ENCODE measurements at places on chromosomes 4 and X.
A peak's percentile ranks its signal among the peaks of the same experiment; 100 is the strongest.

- DNase-seq, result no peak
Observed at GRCh38 chrX:13339607-13340006, 19.8 kb upstream of the ATXN3L start.

DNA sequence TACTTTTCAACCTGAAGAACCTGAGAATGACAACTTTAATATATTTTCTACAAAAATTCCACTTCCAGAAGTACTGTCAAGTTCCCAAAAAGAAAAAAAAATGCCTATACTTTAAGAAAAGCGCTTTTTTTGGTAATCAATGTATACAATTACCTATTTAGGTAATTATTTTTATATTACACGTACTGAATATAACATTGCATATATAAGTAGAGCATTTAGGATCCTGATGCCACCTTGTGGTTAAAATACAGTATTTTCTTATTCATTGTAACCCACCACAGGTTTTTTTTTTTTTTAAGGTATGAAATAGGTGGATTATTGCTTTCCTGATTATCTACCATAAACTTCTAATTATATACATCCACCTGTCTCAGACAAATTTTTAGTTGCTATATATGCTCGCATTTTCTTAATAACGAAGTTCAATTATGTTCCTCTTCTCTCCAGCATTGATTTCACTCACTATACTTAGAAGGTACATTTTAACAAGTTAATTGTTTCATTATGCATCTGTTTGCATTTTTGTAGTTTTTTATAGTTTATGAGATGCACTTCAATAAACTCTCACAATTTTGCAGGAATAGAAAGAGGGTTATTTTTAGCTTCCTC is 5.2 kb downstream of the MAP9 start:
- DNase-seq, result peak; percentile 29

DNA sequence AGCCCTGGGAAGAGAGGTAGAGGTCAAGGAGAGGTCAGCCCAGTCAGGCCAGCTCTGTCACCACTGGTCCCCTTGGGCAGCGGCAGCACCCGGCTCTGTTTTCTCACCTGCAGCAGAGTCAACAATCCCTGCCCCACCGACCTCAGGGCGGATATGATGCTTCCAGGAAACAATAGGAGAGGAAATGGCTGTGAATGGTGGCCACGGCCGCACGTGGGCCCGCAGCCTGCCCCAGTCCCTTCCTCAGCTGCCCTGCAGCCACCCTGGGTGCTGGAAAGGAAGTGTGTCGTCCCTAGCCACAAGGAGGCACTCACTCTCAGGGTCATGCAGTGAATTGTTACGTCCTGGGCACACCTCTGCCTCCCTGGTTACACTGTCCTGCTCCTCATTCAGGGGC is 92.5 kb upstream of the ENPP6 start:
- DNase-seq, result no peak

DNA sequence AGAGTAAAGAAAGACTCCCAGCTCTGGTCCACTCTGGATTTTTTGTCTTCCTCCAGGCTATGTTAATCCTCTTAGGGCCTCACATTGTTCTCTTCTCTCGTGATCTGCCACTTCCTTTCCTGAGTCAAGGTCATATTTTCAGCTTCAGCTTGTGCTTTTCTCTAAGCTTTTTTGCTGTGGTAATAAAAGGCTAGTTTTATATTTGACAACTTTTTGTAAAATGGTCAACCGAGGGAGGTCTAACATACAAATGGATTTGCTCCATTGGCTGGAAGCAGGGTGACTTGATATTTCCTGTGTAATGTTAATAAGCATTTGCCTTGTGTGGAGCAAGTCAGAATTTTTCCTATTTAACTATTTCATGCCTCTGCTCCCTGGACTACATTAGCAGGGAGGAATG is 239.7 kb downstream of the RAB28 start:
- DNase-seq, result no peak
